ENCODE measurements at places on chromosomes 4 and X.
A peak's percentile ranks its signal among the peaks of the same experiment; 100 is the strongest.

DNA sequence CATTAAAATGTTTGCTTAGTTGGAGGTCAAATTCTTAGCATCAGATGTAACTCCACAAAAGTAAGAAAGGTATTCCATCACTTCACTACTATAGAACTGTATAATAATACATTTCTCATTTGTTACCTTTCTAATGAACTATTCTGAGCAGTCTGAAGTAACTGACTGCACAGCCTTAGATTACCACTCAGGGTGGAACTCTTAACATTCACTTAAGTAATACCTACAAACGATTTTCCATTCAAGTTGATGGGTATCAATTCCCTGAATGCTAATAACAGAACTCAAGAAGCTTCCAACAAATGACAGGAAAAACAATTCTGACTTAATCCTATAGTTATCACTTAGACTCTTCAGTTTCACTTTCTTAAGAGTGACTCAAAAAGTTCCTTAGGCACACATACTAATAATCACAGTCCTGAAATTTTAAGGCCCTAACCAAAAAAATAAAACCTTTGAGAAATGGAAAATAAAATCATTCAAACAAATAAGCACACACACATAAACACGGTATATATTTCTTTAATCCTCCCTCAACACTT lies 20.9 kb downstream of the HNRNPD start:
- DNase-seq, result no peak

- DNase-seq, result no peak
Observed at GRCh38 chrX:12885508-12885907, 18.6 kb downstream of the TLR7 start.

DNA sequence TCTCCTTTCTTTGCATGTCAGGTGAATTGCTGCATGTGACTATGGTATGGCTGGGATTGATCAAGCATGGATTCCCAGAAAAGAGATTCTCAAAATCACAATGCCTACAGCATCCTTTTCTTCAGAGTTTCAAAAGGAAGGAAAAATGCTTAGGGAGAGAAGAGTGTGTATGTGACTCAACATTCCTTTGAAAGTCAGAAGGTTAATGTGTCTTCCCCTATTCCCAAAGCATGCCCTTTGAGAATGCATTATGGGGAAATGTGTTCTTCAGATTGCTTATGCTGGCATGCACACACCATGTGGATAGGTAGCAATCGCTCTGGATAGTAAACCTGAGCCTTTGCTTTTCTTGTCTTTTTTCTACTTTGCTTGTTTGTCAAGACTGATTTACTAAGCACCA lies 78.5 kb downstream of the ELOVL6 start:
- no peak for DNase-seq

DNA sequence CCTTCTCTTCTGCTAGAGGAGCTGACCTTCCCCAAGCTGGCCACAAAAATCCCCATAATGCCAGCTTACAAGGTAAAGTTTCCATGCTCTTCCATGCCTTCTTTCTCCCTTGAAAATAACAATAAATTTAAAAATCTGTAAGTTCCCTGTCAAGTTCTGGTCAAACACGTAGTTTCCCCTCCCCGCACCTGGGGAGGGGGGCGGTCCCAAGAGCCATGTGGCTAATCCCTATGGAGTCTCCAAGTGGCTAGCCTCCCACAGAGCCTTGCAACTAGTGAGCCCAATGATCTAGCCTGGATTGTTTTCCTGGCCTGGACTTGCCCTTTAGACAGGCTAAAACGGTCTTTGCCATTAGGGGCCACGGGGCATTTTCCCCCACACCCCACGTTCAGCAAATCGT lies 2.1 kb upstream of the NRK start:
- peak; percentile 15 for DNase-seq

GRCh38 chrX:45164995-45165394 lies 35.7 kb downstream of the DIPK2B start:
- DNase-seq, result no peak

DNA sequence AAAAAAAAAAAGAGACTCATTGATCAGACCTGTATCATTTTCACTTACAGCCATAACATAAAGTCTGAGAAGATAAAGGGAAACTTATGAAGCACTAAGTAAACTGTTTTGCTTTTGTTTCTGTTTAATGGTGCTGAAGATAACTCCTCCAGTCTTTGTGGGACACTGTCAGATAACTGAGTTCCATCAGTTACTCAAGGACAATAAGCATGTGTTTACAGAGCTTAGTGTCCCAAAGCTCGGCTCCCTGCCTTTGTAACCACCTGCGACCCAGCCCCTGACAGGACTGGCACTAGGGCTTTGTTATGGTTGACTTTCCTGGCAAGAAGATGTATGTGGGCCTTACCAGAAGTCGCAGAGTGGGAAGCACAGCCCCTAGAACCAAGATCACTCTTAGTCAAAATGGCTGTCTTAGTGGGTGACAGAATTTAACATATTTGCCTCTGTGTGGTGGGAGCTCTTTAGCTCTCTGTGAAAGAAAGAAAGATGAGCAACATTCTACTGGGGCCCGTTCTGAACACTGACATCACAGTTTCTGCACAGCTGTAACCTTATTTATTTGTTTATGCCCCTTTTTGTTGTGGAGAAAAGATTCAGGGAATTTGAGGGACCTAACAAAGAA lies 68.1 kb downstream of the FNIP2 start:
- no peak for DNase-seq

DNA sequence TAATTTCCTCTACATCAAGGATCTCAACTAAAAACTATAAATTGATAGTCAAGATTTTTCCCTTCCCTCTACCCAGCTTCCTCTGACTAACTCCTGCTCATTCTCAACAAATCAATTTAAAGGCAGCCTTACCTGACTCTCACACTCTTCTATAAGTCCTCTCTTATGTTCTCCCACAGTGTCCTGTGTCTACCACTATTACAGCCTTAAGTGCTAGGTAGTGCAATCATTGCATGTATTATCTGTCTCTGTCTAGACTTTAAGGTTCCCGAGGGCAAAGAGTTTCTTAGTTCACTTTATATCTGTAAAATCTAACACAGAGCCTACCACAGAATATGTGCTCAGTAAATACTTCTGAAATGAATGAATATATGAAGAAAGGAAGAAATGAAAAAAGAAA lies 123.7 kb downstream of the BTC start:
- no peak for DNase-seq

- no peak for DNase-seq
Observed at GRCh38 chr4:56259655-56260054, 127.6 kb downstream of the AASDH start.

DNA sequence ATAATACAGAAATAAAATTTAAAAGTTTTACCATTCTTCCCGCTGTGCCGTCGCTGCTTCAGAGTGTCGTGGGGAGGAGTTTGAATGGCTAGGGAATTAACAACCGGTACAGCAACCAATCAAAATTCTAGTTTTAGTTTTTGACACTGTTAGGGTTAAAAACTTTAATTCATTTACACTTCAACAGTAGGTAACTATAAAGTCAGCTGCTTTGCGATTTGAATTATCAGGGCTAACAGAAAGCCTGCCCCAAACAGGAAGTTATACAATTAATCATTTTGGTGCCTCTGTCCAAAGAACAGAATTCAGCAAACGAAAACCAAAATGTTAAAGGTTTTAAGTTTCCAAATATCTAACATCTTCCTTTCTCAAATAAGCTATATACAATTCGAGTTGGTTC lies 2.3 kb downstream of the HNRNPD start:
- DNase-seq, result peak; percentile 15

- DNase-seq, result no peak
Observed at GRCh38 chrX:26954029-26954428, 509.1 kb downstream of the PPP4R3C start.

GRCh38 chrX:72468607-72469006 lies 104.0 kb downstream of the HDAC8 start:
- no peak for DNase-seq

- peak; percentile 10 for DNase-seq
Observed at GRCh38 chr4:175253184-175253902, 335.2 kb downstream of the ADAM29 start.

- no peak for DNase-seq
Observed at GRCh38 chrX:13076176-13076961, 31.9 kb upstream of the FAM9C start.

- no peak for DNase-seq
Observed at GRCh38 chrX:23626651-23627050, 40.6 kb upstream of the PRDX4 start.

- no peak for DNase-seq
Observed at GRCh38 chr4:117549524-117549923, 464.1 kb upstream of the TRAM1L1 start.

- no peak for DNase-seq
Observed at GRCh38 chrX:848386-848785, 217.8 kb downstream of the SHOX start.

- no peak for DNase-seq
Observed at GRCh38 chr4:16194214-16194613, 32.1 kb downstream of the TAPT1 start.

DNA sequence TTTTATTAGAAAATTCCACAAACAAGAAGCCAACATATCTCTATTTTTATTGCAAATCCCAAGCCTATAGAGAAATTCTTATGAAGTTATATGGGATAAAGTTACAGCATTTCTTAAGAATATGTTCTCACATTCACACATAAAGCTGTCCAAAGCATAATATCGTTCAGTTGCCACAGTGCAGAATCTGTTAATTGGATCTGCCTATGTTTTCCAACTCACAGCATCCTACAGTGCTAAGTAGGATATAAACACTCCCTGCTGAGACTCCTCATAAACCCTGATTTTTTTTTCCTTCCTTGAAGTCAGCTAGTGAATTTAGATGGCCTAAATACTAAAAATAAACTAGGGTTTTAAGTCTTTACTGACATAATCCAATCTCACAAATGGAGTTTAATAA lies 307.9 kb downstream of the PDGFC start:
- DNase-seq, result peak; percentile 15

- DNase-seq, result no peak
Observed at GRCh38 chr4:76278583-76278982, 27.1 kb downstream of the FAM47E start.

- peak; percentile 60 for DNase-seq
Observed at GRCh38 chrX:154373340-154374306, 811 bp downstream of the FLNA start.

- DNase-seq, result no peak
Observed at GRCh38 chrX:828411-828959, 197.9 kb downstream of the SHOX start.

GRCh38 chr4:162162672-162163071 lies 1.1 kb downstream of the FSTL5 start:
- no peak for DNase-seq

DNA sequence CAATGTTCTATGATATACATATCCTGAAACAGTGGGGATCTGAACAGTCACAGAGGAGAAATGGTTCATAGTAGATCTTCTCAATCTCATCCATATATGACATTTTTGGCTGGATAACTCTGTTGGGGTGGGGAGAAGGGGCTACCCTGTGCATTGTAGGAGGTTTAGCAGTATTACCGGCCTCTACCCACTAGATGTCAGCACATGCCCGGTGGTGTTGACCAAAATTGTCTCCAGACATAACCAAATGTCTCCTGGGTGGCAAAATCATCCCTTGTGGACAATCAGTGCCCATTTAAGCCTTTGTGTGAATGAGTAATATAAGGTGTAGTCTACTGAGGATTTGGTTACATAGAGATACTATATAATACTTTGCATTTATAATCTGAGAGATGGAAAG lies 89.9 kb downstream of the PLS3 start:
- DNase-seq, result peak; percentile 60

DNA sequence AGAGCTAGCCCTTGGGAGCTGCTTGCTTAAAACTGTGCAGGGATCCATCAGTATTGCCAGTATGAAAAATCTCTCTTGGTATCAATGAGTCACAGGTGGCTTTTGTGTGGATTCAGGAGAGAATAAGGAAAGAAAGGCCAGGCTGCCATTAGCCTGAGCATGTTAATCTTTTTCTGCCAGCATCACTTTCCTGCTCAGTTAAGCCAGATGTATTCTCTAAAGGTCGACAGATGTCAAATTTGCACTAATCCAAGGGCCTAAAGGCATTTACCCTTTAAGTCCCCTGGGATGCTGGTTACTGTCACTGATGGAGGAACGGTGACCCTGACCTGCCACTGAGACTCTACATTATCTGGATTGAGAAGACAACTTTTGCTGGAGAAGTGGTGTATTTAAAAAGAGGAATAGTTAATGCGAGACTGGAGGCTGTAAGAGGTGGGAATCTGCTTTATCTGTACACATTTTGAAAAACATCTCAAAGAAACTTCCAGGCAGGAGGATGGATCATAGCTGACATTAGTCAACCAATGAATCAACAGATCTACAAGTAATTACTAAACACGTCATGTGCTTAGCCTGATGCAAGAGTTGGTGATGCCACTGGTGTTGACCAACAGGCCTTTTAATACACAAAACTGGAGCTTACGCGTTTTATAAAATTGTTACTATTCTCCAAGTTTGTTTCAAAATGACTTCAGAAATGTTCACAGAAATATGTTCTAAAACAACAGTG lies 241.4 kb upstream of the ANXA3 start:
- DNase-seq, result no peak

GRCh38 chrX:39652336-39652735 lies 445.4 kb downstream of the BCOR start:
- peak; percentile 51 for DNase-seq

- DNase-seq, result peak; percentile 83
Observed at GRCh38 chrX:139932901-139933796, at the start of gene ATP11C. Gene ATP11C (minus strand): TSS chrX:139933053. CDS start chrX:139932042, 1,011 bp downstream.

- DNase-seq, result peak; percentile 64
Observed at GRCh38 chr4:5399790-5400421, 308.5 kb downstream of the EVC2 start.

DNA sequence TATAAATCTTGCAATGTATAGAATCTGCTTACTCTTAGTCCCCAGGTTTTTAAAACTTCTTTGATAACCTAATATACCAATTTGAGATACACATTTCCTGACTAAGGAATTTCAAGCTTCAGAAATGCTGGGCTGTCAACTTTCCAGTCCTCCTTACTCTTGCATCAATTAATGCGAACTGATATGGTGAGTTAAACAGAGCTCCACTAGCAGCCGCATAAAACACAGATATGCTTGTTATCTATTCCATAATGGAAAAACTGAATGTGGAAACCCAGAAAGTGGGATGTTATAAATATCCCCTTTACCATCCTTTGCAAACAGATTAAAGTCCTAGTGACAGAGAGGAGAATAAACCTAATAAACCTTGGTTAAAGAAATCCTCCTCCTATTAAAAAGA lies 1913.7 kb downstream of the STIM2 start:
- no peak for DNase-seq

DNA sequence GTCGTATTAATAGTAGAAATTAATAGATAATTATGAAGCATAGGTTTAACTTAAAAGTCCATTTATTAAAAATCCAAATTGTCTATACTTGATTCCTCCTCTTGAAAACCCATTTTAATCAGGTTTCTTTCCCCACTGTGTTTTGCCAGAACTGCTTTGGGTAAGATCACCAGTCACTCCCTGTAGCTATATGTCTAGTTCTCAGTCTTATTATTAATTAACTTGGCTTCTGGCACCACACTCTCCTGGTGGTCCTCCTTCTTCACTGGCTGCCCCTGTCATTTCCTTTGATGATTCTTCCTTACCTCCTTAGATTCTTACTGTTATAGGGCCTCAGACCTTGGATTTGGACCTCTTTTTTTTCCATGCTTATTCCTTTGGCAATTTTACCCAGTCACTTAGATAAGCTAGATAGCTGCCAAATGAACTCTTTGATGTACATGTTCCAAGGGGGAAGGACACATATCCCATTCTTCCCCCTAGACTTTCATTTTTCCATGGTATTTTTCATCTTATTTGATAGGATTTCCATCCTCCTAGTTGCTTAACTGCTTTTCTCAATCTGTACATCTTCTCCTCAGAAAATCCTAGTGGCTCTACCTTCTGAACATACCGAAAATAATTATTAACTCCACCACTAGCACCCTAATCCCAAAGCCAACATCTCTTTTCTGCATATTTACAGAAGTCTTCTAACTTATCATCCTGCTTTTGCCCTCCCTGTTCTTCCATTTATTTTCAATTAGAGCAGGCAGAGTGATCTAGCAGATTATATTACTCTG lies 24.5 kb downstream of the GIMD1 start:
- no peak for DNase-seq
